ENCODE measurements at places on chromosomes 1 and 21.

- no peak overlapping the region for H3K27ac ChIP-seq
- no peaks in the 10 kb centered on the region for H3K4me1 ChIP-seq
- H3K36me3 ChIP-seq: no peaks in the 10 kb centered on the region
- no peak for DNase-seq
- no peaks in the 10 kb centered on the region for H3K27me3 ChIP-seq
Measured at GRCh38 chr1:58431901-58432620, 114.5 kb downstream of the OMA1 start.

DNA sequence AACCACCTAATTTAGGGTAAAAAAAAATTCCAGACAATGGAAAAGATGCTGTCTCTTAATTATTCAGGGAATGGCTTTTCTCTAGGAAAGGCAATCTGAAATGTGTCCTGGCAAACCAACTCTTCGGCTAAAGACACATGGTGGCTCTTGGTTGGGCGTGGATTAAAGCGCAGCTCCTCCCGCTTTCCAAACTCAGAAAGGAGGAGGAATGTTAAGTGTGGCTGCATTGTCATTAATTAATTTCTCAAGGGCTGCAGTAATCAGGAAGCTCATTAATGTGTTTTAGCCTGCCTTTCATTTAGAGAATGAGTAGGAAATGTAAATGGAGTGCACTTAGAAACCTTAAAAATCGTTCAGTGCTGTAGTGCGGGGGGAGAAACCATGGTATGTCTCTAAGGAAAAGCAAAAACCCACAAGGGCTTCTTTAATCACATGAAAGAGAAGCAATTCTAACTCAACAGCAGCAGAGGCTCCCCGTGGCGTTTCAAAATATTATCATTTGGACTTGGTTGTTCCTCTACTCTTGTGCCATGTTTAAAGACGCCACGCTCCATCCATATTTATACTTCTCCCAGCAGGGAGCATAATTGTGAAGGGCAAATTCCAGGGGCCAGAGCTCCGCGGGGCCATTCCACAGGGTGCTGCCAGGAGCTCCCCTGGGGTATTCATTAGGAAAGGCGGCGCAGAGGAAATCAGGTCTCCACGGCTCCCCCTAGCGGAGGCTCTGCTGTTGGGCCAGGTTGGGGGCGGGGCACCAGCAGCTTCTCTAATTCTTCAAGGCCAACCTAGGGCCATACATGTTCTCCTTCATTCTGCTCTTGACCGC is 91.9 kb upstream of the SSX2IP start:
- no peaks in the 10 kb centered on the region for H3K36me3 ChIP-seq
- no peaks in the 10 kb centered on the region for H3K27me3 ChIP-seq
- H3K4me3 ChIP-seq: no peak overlapping the region
- no peak overlapping the region for H3K27ac ChIP-seq

- no peaks in the 10 kb centered on the region for H3K27me3 ChIP-seq
- no peak overlapping the region for H3K27ac ChIP-seq
- H3K4me1 ChIP-seq: no peaks in the 10 kb centered on the region
- H3K4me3 ChIP-seq: no peak overlapping the region
Measured at GRCh38 chr1:110783292-110783918, 89.5 kb upstream of the CD53 start.

GRCh38 chr21:33691945-33692603 is 49.8 kb downstream of the ITSN1 start:
- H3K36me3 ChIP-seq: no peaks in the 10 kb centered on the region
- no peaks in the 10 kb centered on the region for H3K4me1 ChIP-seq
- no peak overlapping the region for H3K27ac ChIP-seq
- H3K4me3 ChIP-seq: no peak overlapping the region

GRCh38 chr1:204873176-204873575 is 2.5 kb downstream of the NFASC start:
- no peaks in the 10 kb centered on the region for H3K4me1 ChIP-seq
- H3K27ac ChIP-seq: no peak overlapping the region
- no peaks in the 10 kb centered on the region for H3K27me3 ChIP-seq
- no peaks in the 10 kb centered on the region for H3K36me3 ChIP-seq

DNA sequence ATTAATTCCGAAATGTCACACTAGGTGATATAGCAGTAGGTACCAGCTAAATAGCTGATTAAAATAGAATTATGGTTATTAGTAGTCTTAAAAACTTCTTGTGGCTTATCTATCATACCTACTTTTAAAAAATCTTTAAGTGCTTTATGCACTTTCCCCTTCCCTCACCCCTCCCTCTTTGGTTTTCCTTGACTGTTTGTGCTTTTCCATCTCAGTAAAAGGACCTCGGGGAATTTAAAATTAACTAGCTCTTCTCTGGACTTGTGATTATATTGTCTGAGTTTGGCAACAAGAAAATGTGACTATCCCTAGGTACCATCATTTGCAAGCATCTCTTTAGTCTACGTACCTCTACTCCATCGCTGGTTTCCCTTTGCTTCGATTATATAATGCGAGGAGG is 11.2 kb downstream of the COX20 start:
- H3K27ac ChIP-seq: no peak overlapping the region
- peaks cover 2% of the 10 kb centered on the region for H3K36me3 ChIP-seq
- H3K4me1 ChIP-seq: no peaks in the 10 kb centered on the region
- H3K27me3 ChIP-seq: no peaks in the 10 kb centered on the region
- no peak for DNase-seq
- H3K4me3 ChIP-seq: no peak overlapping the region

- DNase-seq: peak; percentile 44
- H3K36me3 ChIP-seq: no peaks in the 10 kb centered on the region
- no peaks in the 10 kb centered on the region for H3K4me1 ChIP-seq
- H3K27me3 ChIP-seq: no peaks in the 10 kb centered on the region
- H3K4me3 ChIP-seq: no peak overlapping the region
Measured at GRCh38 chr1:94553323-94553730, 11.8 kb upstream of the F3 start.

DNA sequence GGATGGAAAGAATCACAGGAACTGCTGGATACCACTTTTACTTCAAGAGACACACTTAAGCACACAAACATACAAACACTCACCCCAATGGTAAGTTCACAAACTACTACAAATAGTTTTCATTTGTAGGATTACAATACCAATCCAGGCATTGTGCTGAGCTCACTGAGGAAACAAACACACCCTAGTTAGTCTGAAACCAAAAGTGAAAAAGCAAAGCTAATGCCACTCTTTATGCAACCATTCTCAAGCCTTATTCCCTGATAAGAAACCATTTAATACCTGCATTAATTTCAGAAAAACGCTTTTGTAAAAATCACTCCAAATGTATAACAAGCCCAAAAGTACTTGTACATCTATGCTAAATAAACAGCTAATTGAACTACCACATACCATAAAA is 38.3 kb downstream of the RNF115 start:
- no peaks in the 10 kb centered on the region for H3K4me1 ChIP-seq
- H3K27ac ChIP-seq: no peak overlapping the region
- H3K36me3 ChIP-seq: no peaks in the 10 kb centered on the region
- DNase-seq: no peak

- no peak for DNase-seq
- H3K27ac ChIP-seq: no peak overlapping the region
- H3K4me1 ChIP-seq: no peaks in the 10 kb centered on the region
- H3K27me3 ChIP-seq: no peaks in the 10 kb centered on the region
- H3K36me3 ChIP-seq: no peaks in the 10 kb centered on the region
Measured at GRCh38 chr1:185850366-185850765, 116.2 kb downstream of the HMCN1 start.

Measured in prostate gland (tissue), 2 donors.